ENCODE measurements at places on chromosomes 2 and 18. TPM values are rescaled to one million over a fixed set of nuclear protein-coding genes. Genes with fewer than 3 reads are reported as not detected.

Gene CFAP65
- not detected for total RNA-seq

DNA sequence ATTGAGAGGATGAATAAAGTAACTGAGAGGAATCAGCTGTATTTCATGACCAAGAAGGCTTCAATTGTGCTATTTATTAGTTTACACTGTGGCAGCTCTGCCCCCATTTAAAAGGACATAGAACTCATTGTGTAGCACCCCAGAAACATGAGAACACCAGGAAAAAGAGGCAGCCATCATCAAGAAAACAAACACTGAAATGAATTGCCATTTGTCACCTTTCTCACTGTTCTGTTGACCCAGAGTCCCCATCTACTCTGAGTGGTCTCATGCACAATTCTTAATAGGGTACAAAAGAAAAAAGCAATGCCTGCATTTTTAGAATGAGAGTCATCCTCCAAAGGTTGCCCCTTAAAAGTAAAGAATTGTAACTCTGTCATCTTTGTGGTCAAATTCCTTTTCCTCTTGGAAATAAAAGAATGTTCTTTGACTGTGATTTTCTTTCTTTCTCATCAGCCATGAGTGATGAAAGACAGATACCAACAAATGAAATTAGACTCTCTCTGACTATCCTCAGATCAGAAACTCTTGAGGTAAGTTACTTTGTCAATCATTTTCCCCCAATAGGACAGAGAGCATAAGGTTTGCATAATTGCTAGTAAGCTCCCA is 1941.9 kb upstream of the PIK3C3 start:
- DNase-seq, result no peak

- peak; percentile 20 for DNase-seq
Observed at GRCh38 chr18:12862467-12862866, 21.6 kb downstream of the PTPN2 start.

DNA sequence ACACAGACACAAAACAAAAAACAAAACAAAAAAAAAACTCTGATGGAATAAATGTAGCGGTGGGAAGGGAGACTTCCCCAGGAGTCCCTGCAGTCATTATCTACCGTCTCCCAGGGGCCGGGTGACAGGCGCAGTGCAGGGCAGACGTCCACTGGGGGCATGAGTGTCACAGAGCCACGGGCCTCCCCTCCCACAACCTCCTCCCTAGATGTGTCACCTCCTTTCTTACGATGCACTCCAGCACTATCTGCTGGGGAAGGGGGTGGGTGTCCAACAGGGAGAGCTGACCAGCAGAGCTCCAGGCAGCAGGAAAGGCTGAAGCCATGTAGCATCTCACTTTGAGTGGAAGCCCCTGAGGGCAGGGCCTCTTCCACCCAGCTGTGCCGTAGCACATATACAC is 84.5 kb downstream of the LONRF2 start:
- DNase-seq, result no peak

GRCh38 chr2:112710956-112711750 is 9.7 kb upstream of the NT5DC4 start:
- DNase-seq, result no peak

GRCh38 chr18:50000227-50000626 is 186.9 kb upstream of the ACAA2 start:
- no peak for DNase-seq

All from body of pancreas (tissue), 4 donors.